ENCODE measurements at places on chromosomes 3 and 15.

GRCh38 chr15:43920815-43921214 lies 94.0 kb downstream of the WDR76 start:
- peak; percentile 78 for DNase-seq

DNA sequence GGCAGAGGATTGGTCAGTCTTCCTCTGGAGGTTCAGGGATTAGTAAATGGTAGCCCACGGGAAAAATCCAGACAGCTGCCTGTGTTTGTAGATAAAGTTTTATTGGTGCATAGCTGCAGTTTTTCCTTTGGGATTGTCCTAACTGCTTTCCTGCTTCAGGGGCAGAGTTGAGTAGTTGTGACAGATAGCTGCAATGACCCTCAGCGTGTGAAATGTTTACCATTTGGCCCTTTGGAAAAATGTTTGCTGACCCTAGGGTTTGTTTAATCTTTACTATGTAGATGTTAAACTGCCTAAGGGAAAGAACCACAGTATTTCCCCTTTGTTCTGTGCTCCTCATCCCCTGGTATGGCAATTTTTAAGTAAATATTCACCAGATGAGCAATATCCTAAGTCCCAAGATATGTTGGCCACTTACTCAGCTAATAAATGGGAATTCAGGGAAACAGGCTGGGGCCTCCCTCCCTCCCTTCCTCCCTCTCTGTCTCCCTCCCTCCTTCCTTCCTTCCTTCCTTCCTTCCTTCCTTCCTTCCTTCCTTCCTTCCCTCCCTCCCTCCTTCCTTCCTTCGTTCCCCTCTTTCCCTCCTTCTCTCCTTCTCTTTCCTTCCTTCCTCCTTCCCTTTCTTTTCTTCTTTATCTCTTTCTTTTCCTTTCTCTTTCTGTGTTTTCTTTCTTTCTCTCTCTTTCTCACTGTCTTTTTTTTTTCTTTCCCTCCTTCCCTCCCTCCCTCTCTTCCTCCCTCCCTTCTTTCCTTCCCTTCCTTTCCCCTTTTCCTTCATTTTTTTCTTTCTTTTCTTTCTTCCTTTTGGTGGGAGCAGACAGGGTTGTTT lies 234.6 kb upstream of the BHLHE40 start:
- peak; percentile 83 for DNase-seq

DNA sequence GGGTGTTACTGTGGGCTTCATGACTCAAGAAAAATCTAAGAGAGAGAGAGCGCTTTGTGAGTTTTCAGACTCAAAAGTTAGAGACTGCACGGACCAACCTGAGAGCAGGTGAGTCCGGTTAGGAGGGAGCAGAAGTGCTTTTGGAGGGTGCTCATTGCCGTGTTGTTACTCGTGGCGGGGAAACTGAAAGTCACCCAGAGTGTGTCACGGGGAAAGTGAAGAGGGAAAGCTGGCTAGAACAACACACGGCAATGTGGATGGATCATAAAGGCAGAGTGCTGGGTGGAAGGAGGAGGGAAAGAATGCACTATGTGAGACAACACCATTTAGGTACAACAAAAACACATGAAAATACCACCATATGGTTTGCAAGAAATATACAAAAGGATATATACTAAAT lies 112.3 kb downstream of the BDH1 start:
- no peak for DNase-seq

GRCh38 chr3:187630404-187630803 lies 39.8 kb downstream of the SST start:
- DNase-seq = peak; percentile 15

- no peak for DNase-seq
Observed at GRCh38 chr15:83556754-83557153, 97.2 kb upstream of the ADAMTSL3 start.

- DNase-seq = no peak
Observed at GRCh38 chr15:66786708-66787488, 84.9 kb downstream of the SMAD6 start.

DNA sequence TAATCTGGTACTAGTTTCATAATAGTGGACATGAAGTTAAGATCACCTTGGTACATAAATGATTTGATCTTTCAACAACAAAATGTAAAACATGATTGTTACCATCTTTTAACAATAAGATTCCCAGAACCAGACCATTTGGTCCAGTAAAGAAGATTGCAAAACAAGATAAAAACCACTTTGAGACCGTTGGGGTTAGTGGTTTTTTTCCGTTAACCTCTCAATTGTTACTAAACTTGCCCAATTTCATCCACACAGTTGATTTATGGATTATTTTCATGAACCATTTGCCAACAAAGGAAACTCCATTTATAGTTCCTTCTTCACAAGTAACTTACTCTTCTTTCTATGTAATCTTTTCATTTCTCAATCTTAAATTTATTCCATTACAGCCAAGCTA lies 53.8 kb downstream of the ATP8B4 start:
- DNase-seq = no peak

DNA sequence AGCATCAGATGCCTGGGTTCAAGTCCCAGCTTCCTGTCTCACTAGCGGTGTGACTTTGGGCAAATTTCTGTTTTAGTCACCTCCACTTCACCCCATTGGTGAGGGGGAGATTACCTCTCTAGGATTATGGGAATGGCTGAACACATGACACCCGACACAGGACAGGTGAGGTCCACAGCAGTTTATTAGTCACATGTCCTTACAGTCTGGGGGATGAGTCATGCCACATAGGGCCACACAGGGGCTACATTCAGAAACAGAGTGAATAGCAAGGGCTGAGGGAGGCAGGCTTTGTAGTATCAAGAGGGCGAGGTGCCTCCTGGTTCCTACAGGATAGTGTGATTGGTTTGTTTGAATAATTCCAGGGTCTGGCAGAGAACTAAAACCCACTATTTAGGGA lies 15.2 kb upstream of the ITGA11 start:
- DNase-seq = peak; percentile 38

DNA sequence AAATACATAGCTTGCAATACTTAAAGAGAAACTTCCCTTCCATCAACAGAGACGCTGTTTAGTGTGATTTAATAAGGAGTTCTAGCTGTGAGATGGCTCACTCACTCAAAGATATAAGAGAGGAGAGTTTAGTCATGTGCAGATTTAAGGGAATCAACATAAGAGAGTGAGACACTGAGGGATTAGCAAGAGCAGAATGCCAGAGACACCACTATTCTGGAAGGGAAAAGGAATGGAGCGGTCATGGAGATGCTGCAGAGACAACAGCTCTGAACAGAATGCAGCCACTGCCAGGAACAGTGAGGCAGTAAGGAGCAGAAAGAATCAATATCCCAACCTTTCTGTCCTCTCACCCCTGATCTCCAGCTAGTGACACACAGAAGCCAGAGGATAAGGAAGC lies 248.8 kb downstream of the MBNL1 start:
- no peak for DNase-seq

GRCh38 chr3:125512135-125512920 lies 7.7 kb downstream of the SNX4 start:
- DNase-seq = no peak

GRCh38 chr3:12991481-12991837 lies 81.8 kb downstream of the IQSEC1 start:
- no peak for DNase-seq

DNA sequence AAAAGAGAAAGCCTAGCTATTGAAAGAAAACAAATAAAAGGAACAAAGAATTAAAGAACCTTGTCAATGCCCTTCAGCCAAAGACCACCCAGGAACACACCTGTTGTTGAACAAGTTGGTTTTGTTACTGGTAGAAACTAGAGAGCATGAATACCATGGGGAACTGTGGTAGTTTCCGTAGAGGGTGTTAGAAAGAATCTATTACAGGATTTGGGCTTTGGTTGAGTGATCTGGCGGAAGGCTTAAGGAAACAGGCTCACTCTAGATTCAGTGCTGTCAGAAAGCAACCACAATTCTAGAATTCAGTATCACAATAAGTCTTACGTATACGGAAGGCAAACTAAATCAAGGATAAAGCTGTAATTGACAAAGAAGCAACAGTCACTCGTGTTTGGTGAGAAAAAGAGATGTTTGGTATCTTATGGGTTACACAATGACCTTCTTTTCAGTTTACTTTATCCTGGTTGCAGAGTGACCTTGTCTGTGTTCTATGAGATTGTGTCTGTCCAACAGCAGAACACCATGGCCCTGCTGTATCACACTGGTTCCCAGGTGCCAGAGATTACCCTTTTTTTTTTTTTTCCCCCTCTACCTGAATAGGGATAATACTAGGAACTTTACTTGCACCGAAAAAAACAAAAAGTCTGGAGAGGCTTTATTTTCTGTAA lies 265.9 kb downstream of the SHQ1 start:
- DNase-seq = no peak

GRCh38 chr15:80464951-80465625 lies 60.9 kb downstream of the ARNT2 start:
- no peak for DNase-seq

DNA sequence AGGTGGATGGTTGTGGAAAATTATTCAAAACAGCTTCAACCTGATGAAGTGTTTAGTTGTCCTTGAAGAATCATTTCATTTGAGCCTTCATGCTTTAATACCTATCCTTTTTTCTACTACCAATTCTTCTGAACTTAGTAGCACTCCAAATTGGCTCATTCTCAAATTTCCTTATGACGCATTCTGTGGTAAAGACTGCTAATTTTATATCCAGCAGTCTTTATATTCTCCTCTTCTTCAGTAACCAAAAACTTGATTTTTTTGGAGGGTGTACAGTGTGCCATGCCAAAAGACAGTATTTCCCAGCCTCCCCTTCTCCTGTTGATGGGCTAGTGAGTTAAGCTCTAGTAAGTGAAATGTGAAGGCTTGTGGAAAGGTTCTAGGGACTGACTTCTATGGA lies 25.2 kb downstream of the CGNL1 start:
- peak; percentile 62 for DNase-seq
